ENCODE measurements at places on chromosomes 16 and 17. TPM values are rescaled to one million over a fixed set of nuclear protein-coding genes. Genes with fewer than 3 reads are reported as not detected.

TOX3 gene
- total RNA-seq, result not detected

CAMTA2 gene
- total RNA-seq, result 20.3 TPM

RNF227 gene
- total RNA-seq, result 2.8 TPM

MYH11 gene
- total RNA-seq, result under 0.01 TPM

RAB26 gene
- total RNA-seq, result 2.9 TPM

CORO7 gene
- 14.2 TPM for total RNA-seq

ST6GALNAC1 gene
- not detected for total RNA-seq

VASN gene
- total RNA-seq, result 273 TPM

DCTN5 gene
- total RNA-seq, result 99.3 TPM

TP53TG3F gene
- not detected for total RNA-seq

OR1E2 gene
- not detected for total RNA-seq

LPO gene
- total RNA-seq, result not detected

MEOX1 gene
- total RNA-seq, result not detected

NPIPB13 gene
- 2.0 TPM for total RNA-seq

USP43 gene
- not detected for total RNA-seq

CEMP1 gene
- total RNA-seq, result not detected

TMEM106A gene
- 4.6 TPM for total RNA-seq

TMC8 gene
- not detected for total RNA-seq

CALCOCO2 gene
- 67.9 TPM for total RNA-seq

PPM1D gene
- total RNA-seq, result 10.5 TPM

SYNGR3 gene
- total RNA-seq, result 4.8 TPM

TPSD1 gene
- total RNA-seq, result not detected

PPP1R27 gene
- not detected for total RNA-seq

RNF222 gene
- not detected for total RNA-seq

SPATA32 gene
- not detected for total RNA-seq

GRAP gene
- 0.33 TPM for total RNA-seq

SNAI3 gene
- total RNA-seq, result not detected

PTGES3L gene
- total RNA-seq, result not detected

SULT1A1 gene
- 0.58 TPM for total RNA-seq

ADAMTS18 gene
- total RNA-seq, result not detected

G6PC1 gene
- total RNA-seq, result not detected

SLC16A13 gene
- total RNA-seq, result 0.44 TPM

ZCCHC14 gene
- total RNA-seq, result 20.4 TPM

CSNK2A2 gene
- 39.1 TPM for total RNA-seq

ST6GALNAC2 gene
- 0.73 TPM for total RNA-seq

IGFALS gene
- total RNA-seq, result under 0.01 TPM

NPIPB4 gene
- total RNA-seq, result 30.9 TPM

HOXB8 gene
- not detected for total RNA-seq

PLA2G10 gene
- total RNA-seq, result not detected

KLHL10 gene
- total RNA-seq, result 0.29 TPM

CDRT4 gene
- 1.8 TPM for total RNA-seq

SLC13A2 gene
- not detected for total RNA-seq

GPR139 gene
- not detected for total RNA-seq

GPRC5B gene
- total RNA-seq, result 4.4 TPM

CBFA2T3 gene
- total RNA-seq, result 0.17 TPM

ABCA10 gene
- total RNA-seq, result 4.7 TPM

WNT9B gene
- total RNA-seq, result not detected

ATP2A1 gene
- total RNA-seq, result 0.44 TPM
